ENCODE measurements at places on chromosomes 6 and 20. TPM values are rescaled to one million over a fixed set of nuclear protein-coding genes. Genes with fewer than 3 reads are reported as not detected.

Gene HCRTR2
- not detected for polyA plus RNA-seq

GRCh38 chr6:108476376-108476775 lies 84.3 kb upstream of the FOXO3 start:
- no peak for DNase-seq

DNA sequence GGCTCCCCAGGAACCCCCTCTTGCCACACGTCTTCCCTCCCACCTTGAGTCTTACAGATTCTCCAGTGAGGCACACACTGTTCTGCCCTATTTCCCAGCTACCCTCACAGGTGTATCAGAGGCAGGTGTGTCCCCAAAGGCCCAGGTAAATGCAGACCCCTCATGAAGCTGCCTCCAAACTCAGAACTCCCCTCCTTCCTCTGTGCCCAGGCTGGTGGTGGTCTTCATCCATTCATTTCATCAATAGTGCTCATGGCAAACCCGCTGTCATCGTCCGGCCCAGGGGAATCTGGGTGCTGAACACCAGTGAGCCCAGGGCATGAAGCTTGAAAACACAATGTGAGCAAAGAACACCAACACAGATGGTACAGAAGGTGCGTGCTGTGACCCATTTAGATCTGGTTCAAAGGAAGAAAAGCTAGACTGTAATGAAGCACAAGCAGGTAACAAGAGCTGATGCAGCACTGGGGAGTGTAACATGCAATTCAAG lies 213.1 kb downstream of the SYNDIG1 start:
- no peak for DNase-seq

DNA sequence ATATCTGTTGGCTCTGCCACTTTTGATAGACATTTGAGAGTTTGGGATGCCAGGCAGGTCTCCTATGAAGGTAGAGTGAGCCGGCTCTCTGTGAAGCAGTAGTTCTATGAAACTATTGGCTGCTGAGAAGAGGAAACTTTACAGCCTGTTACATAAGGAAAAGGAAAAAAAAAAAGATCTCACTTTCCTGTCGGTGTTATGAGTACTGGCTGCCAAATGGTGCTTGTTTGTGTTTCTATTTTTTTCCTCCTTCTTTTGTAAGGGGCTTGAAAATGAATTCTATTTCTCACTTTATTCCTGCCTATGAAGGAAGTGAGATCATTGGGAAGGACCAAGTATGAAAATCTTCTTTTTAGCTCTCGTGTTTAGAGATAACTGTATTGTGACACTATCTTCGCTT lies 73.1 kb upstream of the CLDN20 start:
- no peak for DNase-seq

- DNase-seq = no peak
These were observed 226.0 kb downstream of the PREX1 start for GRCh38 chr20:48601798-48602197.

- no peak for DNase-seq
These were observed 35.7 kb downstream of the KCNB1 start for GRCh38 chr20:49446808-49447207.

GRCh38 chr6:1485678-1486077 lies 96.3 kb downstream of the FOXF2 start:
- DNase-seq = no peak

DNA sequence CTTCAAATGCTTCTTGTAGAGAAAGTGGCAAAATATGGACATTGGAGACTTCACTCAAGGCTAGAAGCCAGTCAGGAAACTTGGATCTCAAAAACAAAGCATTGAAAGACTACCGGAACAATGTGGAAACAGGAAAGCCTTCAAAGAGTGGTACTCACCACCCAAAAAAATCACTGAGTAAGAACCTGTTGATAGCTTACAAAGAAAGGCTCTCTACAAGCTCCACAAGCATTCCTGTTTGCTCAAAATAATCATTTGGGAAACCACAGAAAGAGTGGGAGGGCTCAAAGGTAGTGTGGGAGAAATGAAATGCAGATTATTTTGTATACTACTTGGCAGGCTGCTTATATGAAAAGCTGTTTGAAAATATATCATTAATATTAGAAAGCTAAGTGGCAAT lies 9.5 kb upstream of the DST start:
- no peak for DNase-seq

DNA sequence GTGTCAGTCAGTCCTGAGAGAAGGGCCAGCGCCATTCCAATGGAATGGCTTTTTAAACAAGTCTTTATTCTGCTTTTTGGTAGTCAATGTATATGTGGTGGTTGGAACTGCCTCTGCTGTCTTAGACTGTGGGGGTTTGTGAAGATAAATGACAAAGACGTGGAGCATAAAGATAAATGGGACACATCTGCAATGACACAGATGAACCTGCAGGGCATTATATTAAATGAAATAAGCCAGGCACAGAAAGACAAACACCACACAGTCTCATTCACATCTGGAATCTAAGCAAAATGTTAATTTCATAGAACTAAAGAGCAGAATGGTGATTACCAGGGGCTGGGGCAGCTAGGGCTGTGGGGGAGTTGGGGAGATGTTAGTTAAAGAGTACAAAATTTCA lies 912.8 kb upstream of the MAN1A1 start:
- no peak for DNase-seq

- peak; percentile 53 for DNase-seq
These were observed 116.9 kb downstream of the TTLL2 start for GRCh38 chr6:167441715-167442206.

DNA sequence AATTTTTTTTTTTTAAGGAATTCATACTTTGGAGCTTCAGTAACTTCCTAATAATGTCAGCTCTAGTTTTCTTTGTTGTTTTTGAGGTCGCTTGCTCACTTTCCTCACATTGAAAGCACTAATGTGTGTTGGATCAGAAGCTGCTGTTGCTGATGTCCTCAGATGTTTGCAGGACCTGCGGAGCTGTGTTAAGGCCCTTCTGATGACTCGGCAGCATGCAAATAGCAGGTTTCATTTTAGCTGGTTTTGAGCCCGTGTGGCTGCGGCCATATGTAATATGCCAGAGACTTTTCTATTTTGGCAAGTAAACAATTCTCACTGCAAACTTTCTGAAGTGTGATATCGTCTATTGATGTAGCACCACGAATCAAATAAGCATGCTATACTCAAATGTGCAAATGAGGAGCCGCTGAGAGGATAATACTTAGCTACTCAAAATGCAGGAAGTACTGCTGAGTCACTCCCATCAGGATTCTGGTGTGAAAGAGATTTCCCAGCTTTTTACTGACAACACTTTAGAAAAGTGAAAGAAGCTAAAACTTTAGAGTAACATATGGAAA lies 187.8 kb downstream of the SASH1 start:
- DNase-seq = peak; percentile 77

DNA sequence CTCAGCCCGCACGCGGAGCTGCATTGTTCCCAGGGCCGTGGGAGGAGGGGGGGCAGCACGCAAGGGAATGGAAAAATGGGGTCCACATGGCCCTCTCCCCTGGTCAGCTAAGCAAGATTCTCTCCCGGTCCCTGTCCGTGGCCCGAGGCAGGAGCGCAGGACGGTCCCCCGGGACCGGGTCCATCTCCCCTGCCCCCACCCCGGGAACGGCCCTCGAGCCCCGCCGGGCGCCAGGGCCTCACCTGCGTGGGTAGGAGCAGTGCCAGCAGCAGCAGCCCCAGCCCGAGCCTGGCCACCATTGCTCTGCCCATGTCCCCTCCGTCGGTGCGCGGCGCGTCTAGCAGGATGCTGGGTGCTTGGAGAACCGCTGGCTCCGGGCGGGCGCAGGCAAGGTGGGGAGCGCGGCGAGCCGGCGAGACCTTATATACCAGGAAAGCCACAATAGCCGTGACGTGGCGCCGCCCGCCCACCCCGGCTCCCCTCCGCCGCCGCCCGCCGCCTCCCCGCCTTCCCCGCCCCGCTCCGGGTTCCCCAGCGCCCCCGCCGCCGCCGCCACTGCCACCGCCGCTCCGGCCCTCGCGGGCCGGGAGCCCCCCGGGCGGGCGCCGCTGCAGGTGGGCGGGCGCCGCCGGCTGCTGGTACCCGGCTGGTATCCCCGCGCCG lies at the start of gene CD24:
Gene CD24, minus strand, starts transcription at position 394 of the 663 bp plus-strand sequence. Its CDS starts 83 bp downstream, at position 311.
- DNase-seq = peak; percentile 90

DNA sequence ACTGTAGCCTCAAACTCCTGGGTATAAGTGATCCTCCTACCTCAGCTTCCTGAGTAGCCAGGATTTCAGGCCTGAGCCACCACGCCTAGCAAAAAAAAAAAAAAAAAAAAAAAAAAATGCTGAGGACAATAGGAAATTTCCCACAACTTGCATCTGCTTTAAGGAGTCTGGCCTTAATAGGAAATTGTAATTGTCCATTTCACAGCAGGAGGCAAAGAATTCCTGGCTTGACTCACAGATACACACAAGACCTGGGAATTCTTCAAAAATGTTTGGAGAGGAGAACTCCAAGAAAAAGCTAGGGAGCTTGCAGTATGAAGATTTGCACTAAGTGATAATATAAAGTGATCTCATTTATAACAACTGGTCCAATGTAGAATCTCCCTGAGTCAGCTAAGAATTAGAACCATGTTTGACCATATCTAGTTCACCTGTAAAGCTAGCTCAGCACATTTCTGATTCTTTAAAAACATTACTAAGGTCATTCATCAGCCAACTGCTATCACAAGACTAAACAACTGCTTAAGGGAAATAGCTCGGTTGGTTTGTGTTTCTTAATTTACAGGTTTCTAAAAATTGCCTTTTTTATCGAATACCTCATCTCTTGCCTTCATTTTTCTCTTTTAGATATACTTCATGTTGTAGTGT lies 80.2 kb upstream of the SLC2A12 start:
- DNase-seq = no peak

Gene ZSCAN26
- polyA plus RNA-seq = 10.5 TPM

Gene SPTLC3
- polyA plus RNA-seq = 0.34 TPM

Gene EFCAB8
- polyA plus RNA-seq = 0.25 TPM

Gene PNPLA1
- 0.15 TPM for polyA plus RNA-seq

DNA sequence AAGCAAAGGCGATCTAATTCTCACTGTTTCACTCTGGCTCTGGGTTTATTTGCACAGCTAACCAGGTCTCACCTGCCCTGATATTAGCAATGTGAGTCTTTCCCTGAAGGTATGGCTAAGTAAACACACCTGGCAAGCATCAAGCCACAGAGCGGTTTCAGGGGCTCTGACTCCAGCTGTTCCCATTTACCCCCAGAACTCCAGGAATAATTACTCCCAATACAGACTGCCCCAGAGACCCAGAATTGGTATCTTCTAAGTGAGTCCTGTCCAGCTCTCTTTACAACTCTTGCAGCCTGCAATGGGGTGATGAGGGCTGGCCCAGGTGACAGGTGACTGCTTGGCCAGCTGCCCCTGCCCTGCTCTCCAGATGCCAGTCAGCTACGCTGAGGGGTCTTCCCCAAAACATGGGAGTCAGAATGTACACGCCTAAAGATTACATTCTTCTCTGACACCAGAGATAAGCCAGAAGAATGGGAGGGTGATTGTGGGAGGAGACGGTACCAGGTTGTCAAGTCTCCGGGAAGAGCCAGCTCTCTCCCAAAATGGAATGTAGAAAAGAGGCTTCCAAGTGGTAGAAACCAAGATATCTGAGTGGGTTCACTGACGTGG lies 4.9 kb upstream of the LRRN4 start:
- no peak for DNase-seq

DNA sequence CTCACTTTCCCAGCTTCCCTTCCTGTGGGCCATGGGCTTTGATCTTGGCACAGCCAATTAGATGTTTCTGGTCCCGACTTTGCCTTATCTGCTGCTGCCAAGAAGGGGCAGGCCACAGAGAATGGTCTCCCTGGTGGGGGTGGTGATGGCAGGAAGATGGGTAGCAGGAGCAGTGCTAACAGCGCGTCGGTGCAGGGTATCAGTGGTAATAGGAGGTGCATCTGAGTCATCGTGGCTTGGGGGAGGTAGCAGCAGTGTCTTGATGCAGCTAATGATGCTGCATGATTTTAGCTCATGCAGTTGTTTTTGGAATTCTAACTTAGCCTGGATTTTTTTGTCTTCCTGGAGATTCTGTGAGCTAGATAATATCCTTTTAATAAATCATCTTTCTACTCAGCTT lies 18.9 kb upstream of the MAS1 start:
- no peak for DNase-seq

Gene SUMO4
- not detected for polyA plus RNA-seq

- DNase-seq = no peak
These were observed 43.5 kb downstream of the FAM229B start for GRCh38 chr6:112130878-112131277.

DNA sequence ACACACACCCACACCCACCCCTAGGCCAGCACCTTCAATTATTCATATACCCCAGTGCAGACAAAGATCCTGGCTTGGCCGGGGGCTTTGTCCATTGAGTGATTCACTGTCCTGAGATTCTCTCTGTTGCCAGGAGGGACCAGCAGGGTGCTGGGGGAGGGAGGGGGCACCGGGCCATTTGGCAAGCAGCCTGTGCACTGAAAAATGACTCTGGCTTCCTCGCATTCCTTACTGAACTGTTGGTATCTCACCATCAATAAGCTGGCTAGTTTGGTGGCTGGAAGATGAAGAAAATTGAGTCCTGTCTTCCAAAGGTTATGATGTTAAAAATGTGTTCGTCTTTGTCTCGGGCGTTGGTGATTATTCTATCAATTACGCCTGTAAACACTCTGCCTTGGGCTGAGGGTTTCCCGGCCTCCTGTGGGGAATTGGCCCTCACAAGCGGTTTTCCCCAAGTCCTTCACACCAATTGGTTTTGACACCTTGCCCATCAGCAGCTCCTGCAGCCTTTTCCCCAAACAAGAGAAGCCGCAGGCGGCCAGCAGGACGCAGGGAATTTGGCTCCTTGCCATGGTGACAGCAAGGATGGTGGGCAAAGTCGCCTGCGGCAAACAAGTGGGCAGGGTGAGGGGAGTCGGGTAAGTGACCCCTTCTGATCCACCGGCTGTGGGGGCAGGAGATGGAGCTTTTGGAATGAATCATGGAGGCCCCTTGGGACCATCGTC lies 4.9 kb downstream of the VSTM2L start:
- DNase-seq = peak; percentile 88

Gene BHLHE23
- not detected for polyA plus RNA-seq

- DNase-seq = no peak
These were observed 121.2 kb downstream of the SGK1 start for GRCh38 chr6:134196568-134197193.

DNA sequence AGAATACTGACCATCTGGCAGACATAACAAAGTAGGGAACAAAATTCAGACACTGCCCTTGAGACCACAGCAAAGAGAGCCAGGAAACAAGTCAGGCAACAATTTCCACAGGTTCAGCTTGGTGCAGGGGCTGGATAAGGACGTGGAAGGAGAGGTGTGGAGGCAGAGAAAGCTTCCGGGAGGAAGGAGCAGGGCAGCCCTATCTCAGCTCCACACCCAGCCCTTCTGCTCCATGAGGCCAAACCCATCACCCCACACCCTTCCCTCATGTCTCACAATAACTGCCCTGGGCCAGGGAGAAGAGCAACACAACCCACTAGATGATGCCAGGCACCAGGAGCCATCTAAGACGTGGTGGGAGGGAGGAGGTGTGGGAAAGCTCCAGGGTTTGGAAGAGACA lies 5.8 kb downstream of the SNHG17 start:
- DNase-seq = no peak

DNA sequence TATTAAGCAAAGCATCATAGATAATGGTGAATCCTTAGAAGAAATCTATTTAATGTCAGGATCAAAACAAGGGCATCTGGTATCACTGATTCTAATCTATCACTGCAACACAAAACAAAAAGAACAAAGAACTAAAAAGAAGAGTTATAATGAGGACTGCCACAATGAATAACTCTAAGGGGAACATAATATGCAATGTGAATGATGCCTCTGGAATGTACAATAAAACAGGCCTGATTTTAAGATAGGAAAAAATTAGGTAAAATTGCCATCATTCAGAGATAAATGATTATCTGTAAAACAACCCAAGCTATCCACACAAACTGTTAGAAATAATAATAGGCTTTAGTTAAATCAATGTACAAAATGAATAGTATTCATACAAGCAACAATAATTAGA lies 936.7 kb upstream of the CITED2 start:
- no peak for DNase-seq

- DNase-seq = no peak
These were observed 80.5 kb upstream of the FRMD1 start for GRCh38 chr6:168159506-168159905.

Data from brain (organoid and tissue), 16 donors.